AG04449 (cell line): ENCODE measurements at places on chromosomes 7 and 10.

GRCh38 chr7:158774952-158775351 is 54.4 kb downstream of the ESYT2 start:
- peak; percentile 9 for DNase-seq

GRCh38 chr7:157281221-157281998 is 55.4 kb upstream of the DNAJB6 start:
- no peak for DNase-seq

DNA sequence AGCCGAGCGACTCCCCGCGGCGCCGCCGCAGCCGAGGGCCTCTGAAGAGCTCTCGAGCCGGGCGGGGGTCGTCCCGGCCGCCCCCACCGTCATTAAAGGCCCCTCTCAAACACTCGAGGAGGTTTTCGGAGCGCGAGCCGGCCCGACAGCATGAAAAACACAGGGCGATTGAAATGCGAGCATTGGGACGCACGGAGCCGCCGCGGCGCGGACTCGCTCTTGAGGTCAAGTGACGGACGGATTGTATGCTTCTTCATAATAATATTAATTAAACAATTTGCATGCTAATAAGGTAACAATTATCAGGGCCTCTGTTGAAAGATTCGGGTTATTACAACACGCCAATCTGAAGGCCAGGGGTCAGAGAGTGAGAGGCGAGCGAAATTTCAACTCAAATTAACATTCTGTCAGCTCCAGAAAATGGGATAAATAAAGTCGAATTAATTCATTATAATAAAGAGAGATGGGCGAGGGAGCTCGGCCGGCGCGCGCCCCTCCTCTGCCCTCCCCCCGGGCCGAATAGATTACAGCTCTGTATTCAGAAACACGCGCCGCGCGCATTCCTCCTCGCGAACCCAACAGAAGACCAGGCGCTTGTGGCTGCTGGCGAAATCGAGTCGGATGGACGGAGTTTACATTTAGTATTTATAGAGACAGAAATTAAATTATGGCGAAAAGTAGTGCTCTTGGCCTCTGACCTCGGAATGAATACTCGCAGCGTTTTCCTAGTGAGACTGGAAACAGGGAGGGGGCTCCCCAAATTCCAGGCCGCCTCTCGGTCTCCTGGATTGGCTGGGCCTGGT is 2.1 kb upstream of the UNCX start:
- DNase-seq: no peak

DNA sequence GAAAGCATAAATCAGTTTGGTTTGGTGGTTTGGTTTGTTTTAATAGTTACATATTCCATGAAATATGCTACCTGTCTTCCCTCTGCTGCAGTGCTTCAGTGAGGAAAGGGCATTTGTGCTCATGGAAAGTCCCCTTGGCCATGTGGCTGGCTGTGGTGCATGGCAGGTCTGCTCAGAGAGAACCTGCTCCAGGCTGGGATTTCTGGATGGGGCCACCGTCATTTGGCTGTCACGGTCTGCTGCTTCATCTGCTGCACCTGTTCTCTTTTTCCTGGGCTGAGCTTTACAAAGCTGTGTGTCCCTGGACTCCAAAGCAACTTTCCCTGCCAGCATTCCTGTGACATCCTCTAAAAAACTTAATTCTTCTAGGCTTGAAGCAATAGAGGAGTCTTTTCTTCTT is 8.9 kb downstream of the CDK14 start:
- no peak for DNase-seq
